MCF 10A (cell line): ENCODE measurements at places on chromosomes 6 and 20.
A peak's percentile ranks its signal among the peaks of the same experiment; 100 is the strongest.

- peak; percentile 47 for DNase-seq
Measured at GRCh38 chr6:44257025-44257752, at the start of gene SLC35B2. Gene SLC35B2, minus strand, starts transcription at chr6:44257528. Its CDS starts 118 bp downstream, at chr6:44257410.

DNA sequence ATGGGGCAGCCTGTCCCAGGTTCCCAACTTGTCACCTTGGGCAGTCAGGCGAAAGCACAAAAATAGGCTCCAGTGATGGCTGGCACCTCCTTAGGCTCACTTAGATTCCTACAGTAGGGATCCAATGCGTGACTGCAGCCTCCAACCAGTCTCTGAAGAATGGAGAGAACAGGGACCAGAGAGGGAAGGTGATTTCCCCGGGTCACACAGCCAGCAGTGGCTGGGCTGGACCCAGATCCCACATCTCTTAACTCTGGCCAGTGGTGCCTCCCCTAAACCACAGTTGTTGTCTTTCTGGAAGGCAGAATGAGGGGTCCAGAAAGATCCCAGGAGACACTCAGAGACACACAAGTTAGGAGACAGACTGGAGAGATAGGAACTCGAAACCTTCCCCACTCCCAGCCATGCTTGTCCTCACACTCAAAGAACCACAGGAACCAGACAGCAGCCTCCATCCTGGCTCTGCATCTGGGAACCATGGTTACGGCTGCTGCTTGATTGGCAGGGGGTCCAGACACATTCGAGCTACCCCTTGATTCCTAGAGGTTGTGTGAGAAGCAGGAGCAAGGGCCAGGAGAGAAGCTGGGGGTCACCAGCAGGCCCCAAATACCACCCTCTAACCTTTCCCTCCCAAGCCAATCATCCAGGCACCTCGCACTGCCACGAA is 33.1 kb upstream of the SIRPA start:
- DNase-seq = no peak

- DNase-seq = no peak
Measured at GRCh38 chr6:41548098-41548840, 2.1 kb downstream of the FOXP4 start.

- no peak for DNase-seq
Measured at GRCh38 chr20:47421076-47421475, 64.6 kb upstream of the ZMYND8 start.

- DNase-seq = peak; percentile 62
Measured at GRCh38 chr6:150685860-150686259, 86.2 kb downstream of the PLEKHG1 start.

DNA sequence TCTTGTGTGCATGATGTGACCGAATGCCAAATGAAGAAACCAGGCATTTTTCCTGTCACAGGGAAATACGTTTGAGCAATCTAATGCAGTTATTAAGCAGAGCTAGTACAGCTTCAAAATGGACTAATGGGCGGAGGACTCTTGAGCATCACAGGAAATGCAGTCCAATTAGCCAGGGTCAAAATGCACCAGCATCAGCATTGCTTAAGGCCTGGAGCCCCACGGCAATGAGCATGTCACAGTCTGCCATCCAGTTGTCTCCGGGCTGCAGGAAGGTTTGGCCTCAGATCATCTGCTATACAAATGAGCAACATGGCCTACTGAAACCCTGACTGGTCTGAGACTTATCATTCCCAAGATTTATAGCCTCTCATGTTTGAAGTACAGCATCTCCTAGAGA is 652.1 kb upstream of the SLC35B3 start:
- no peak for DNase-seq

GRCh38 chr6:79079561-79080041 is 1.5 kb upstream of the PHIP start:
- peak; percentile 22 for DNase-seq

- DNase-seq = peak; percentile 33
Measured at GRCh38 chr6:7050004-7050403, 57.8 kb upstream of the RREB1 start.

DNA sequence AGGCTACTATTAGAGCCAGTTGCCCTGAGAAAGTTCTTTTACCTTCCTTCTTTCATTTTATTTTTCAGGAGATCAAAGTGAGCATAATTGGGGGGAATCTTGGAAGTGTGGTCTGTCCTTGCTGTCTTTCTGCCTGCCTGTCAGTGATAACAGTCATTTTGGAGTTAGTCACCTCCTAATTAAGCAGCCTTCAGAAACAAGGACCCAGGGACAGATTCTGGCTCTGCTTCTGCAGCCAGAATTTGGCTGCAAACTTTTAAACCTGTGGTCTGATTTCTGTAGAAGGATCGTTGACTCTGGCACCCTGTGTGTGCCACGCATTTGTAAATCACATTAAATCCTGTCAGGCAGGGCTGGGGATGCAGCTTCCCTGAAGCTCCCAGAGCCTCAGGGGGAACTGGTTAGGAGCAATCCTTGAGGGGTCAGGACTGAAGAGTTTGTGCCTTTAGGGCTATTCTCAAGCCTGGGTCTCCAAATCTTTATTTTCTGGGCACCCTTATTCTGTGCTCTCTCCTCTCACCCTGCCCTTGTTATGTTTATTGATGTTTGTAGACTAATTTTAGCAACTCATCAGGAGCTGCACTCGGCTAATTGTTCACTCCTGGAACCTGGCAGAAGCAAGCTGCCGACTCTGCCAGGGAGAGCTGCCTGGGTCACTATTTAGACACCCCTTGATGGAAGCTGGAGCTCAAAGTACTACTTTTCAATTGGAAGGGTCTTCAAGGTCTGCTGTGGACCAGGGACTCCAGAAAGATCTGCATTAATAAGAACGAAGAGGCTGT is 6.8 kb downstream of the NOX3 start:
- no peak for DNase-seq

DNA sequence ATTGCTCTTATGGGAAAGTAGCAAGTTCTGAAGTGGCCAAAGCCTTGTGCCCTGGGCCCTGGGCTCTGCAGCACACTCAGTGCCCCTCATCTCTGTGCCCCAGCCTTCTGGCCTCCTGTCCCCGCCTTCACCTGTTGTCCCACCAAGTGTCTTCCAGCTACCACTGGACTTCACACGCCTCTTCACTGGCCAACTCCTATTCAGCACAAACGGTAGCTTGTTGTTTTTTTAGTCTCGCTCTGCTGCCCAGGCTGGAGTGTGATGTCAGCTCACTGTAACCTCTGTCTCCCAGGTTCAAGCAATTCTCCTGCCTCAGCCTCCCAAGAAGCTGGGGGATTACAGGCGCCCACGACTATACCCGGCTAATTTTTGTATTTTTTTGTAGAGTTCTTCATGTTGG is 4.8 kb downstream of the CCHCR1 start:
- no peak for DNase-seq

DNA sequence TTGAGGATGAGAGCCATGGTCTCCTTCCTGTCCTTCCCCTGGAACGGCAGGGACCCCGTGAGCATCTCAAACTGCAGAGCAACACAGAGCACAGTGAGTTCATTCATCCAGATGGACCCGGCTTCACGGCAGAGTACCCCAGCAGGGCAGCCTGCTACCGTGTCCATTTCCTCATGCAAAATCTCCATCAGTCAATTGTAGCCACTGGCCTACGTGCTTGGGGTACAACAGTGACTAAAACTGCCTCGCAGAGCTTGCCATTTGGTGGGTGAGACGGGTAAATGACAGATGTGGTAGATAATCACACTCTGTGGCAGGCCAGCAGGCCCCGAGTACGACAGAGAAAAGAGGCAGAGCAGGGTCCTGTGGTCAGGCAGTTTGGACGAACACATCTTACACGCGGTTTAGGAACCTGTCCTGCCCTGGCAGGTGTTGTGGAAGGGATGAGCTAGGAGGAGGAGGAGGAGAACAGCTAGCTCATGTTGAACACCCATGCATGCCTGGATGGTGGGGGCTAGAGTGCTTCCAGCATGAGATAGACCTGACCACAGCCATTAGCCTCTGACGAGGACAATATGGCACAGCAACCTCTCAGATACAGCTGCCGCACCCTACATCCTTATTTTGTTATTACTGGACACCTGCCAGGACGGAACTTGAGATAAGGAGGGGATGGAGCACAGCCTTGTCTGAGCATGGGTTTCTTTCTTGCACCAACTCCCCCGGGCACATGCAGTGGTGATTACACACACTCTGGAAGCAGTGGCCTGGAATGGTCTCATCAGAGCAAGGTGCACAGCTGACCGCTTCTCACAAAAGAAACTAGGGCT is 95.6 kb downstream of the RAMACL start:
- peak; percentile 13 for DNase-seq

DNA sequence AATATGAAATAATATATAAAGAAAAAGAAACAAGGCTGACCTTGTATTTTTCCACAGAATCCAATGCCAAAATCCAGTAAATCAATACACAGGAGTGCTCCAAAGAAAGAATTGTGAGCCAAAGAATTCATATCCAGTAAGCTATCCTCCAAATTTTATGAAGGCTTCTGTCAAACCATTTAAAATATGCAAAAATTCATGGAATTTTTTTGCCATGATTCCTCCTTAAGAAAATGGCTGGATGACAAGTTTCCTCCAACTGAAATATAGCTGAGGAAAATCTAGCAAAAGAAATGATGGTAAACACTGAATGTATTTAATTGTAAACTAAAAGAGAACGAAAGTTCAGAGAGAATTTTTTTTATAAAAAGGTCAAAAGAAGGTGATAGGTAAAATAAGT is 290.3 kb downstream of the UBE3D start:
- no peak for DNase-seq

DNA sequence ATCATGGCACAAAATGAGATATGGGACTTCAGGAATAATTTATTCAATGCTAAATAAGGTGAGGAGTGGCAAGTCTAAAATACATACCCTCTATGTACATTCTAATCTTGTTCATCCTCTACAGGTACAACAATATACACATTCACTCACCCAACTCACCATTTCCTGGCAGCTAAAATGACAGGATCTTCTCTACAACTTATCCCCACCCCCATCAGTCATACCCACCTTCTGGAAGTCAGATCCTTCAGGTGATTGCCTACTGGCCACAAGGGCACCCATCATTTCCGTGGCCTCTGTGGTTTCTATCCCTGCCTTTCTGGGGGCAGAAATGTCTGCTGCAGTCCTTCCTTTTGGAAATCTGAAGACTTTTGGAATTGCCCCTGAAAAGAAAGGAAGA is 22.8 kb upstream of the CRIP3 start:
- no peak for DNase-seq

DNA sequence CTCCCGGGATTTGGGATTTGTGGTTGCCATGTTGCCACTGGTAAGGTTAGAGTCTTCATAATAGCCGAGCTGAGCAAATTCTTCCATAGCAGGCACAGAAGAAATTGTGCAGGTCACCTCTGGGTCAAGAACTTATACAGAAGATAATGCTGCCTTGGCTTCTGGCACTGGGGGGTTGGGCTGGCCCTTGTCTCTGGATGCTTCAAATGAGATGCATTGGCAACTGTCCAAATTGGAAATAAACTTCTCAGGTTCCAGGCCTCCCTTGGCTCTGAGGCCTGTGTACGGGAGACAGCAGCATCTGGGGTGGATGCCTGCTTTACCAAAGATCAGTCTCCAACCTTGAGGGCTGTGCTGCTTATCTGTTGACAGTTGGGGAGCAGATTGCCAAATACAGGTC is 26.2 kb downstream of the MYO6 start:
- DNase-seq = peak; percentile 12

GRCh38 chr6:25956226-25956625 is 6.4 kb upstream of the TRIM38 start:
- DNase-seq = no peak

DNA sequence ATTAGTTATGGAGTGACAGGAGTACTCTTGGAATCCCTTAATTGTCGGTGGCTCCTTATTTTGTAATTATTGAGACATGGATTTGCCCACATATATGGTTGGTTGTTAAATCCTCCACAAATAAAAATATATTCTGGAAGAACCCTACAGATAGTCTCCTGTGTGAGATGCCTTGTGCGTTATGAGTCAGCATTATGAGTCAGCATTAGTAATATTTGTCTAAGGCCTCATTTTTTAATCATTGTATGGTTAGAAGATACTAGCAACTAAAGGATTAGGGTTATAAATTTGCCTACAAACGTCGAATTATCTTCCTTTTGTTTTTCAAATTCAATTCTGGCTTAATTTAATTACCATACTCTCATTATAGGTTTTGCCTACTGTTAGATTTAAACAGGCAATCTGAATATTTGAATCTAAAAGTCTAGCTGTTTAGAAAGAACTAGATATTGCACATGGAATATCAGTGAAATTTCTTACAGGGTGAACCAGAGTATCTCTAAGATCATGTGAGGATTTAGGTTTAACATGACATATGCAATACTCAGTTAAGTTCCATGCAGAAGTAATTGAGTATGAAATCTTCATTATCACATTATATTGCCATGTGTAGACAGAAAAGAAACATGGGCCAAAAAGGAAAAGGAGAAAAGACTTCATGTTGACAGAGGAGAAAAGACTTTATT is 5.9 kb downstream of the C6orf58 start:
- DNase-seq = peak; percentile 72

DNA sequence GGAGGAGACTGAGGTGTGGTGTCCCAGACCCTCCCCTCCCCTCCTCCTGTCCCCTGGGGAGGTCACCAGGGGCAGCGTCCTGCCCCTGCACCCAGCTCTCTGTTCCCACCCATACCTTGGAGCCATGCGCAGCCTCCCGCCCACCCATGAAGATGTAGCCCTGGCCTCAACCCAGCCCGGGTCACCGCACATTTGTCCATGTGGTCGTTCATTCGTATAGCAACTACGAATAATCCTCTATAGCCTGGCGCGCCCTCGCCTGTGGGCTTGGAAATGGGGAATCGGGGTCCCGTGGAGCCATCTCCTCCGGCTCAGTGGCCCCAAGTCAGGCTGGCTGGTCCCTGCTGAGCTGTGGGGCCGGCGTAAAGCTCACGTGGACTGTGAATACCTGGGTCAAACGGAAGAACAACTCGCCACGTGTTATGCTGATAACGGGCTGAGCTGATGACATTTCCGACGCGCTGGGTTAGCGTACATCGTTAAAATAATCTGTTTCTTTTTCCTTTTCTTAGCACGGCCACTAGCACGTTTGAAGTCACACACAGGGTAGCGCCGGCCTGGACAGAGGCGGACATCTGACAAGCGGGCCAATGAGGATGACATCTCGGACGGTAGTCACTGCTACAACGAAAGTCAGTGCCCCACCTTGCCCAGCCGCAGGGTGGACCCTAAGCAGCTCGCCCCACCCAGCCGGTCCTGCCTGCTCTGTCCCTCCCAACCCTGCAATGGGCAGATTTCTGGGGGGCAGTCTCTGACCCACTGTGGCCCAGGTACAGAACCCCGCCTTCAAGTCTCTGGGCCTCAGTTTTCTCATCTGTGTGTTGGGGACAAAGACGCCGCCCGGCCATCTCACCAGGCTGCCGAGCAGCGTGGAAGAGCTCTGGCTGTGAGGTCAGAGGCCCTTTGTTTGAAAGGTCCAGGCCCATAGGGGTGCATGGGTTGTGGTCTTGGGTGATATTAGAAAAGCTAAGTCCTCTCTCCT is 19.8 kb upstream of the RBBP8NL start:
- DNase-seq = no peak

DNA sequence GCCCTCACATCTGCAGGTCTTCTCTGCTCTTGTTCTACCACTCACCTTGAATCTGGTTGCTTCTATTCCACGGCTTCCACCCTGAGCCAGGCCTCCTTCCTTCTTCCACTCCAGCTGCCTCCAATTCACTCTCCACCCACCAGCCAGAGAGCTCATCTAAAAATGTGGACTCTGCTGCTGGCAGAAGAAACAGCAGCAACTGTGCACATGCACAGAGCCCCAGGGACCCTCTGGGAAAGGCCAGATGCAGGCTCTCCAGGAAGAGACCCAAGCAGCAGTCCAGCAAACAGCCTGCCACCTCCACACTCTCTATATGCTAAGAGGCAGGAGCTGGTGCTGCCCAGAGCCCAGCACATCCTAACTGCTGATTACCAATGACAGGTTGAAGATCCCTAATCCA is 162.6 kb upstream of the TOP1 start:
- no peak for DNase-seq
